ENCODE measurements at places on chromosomes 16 and 17.

- DNase-seq: peak; percentile 1
Observed at GRCh38 chr17:82933911-82934310, 94.1 kb upstream of the ZNF750 start.

GRCh38 chr17:77150196-77150595 is 9.4 kb downstream of the SEC14L1 start:
- no peak for DNase-seq

DNA sequence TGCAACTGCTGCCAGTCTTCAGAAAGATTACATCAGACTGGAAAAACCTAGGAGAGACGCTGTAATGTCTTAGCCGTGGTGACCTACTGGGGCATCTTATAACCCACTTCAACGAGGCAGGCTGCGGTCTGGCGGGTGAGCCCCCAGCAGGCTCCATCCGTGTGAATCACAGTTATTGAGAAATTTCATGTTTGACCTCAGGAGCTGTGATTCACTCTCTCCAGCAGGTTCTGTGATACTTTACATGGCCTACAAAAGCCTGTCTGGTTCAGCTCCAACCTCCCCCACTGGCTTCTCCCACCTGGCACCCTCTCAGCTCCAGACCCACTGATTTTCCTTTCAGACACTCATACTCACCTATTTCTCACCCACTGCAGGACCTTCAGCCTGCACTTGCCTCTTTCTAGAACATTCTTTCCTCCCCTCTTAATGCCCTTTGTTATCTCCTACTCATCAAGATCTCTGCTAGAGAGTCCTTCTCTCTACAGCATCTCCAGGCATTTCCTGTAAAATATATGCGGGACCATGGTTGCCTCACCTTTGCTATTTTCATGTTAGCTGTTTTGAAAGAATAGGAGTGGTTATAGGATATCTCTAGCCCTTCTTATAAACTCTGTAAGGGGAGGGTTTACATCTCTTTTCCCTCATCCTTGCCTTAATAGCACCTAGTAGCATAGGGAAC is 227.9 kb downstream of the MAF start:
- DNase-seq: no peak

DNA sequence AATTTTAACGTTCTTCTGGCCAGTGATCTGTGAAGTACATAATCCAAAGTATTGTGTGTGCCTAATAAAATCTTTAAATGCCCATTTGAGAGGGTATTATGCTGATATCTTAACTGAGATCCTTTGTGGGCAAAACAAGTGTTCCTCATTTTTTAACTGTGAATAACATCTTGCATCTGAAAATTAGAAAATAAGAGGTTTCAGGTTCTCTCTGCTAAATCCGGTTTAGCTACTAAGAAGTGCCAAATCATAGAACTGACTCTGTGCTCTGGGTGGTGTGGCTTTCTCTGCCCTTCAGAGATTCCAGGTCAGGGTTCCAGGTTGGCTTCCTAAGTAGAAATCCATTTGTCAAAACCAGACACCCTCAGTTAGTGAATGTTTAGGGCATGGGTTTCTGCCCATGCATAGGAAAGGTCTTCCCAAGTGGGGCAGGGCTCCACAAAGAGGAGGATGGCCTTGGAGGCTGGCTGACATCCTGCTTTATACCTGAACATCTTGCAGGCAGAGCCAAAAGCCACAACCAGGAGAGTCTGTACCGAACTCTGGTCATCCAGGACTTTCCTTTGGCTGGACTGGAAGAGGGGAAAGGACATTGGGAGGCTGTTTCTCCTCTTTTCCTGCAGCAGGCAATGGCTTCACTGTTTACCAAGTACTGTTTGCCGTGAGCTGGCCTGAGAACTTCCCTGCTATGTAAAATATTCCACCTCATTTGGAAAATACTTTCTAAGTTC is 8.5 kb downstream of the ALDH3A2 start:
- no peak for DNase-seq

DNA sequence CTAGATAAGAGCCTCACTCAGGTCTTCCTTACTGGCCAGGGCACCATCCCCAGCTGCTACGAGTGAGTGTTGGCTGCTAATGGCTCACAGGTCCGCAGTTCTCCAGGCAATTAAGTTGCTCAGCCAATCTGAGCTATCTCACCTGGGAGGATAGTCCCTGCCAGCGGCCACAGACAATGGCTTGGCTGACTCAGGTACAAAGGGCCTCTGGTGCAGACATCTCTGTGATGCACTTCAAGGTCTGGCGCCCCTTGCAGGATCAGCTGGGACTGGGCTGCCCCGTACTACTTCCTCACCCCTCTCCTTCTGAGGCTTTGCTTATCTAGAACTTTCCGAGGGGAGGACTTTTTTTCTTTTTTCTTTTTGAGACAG is 49.2 kb upstream of the EMP2 start:
- no peak for DNase-seq

DNA sequence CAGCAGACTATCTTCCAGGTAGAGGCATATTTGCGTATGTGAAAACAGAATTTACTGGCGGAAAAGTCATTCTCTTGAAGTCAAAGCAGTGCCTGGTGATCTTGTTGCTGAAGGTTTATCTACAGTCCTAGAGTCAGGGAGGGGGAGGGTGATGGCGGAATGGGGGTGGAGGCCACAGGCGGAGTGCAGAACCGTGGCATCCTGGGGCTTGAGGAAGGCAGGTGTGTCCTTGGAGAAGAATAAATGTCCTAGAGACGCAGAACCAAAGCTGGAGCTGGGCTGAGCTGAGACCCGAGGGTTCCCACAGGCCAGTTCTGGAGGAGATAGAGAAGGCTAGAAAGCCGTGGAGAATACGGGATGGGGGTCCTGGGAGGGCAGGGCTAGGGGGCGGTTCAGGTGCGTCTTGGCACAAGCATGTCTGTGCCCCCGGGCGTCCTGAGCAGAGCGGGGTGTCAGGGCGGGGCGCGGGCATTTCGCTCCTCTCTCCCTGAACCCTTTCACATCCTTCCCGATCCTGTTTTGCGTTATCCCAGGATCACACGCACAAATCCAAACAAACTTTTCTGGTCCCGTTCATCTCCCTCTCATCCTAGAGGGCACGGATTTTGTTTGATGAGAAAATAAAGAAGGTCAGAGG is 76.9 kb upstream of the CREBBP start:
- no peak for DNase-seq

DNA sequence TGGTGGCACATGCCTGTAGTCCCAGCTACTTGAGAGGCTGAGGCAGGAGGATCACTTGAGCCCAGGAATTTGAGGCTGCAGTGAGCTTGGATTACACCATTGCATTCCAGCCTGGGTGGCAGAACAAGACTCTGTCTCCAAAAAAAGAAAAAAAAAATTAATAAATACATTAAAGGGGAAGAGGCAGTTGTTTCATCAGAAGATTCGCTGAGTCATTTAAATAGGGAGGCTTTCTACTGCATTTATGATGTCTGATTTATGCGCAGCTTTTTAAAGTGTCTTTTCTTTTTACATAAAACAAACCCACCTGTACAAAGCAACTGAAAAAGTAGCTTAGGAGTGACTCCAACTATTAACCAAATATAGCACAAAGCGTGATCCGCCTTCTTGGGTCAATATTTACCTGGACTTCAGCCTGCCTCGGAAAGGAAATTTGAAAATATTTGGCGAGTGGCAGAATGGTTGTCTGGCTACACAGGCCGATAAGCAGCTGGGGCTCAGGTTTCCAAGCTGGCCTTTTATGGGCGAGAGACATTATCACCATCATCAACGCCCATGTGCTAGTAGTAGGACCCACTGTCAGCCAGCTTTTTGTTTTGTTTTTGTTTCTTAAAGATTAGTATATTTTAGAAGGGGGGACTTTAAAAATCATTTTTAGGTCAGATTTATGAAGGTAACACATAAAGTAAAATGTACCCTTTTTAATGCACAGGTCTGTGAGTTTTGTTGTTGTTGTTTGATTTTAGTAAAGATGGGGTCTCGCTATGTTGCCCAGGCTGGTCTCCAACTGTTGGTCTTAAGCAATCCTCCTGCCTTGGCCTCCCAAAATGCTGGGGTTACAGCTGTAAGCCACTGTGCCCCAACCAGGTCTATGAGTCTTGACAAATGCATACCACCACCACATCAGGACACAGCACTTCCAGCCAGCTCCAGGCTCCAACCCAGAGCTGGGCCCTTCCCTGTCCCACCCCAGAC is 42.5 kb upstream of the RASD1 start:
- DNase-seq: no peak

DNA sequence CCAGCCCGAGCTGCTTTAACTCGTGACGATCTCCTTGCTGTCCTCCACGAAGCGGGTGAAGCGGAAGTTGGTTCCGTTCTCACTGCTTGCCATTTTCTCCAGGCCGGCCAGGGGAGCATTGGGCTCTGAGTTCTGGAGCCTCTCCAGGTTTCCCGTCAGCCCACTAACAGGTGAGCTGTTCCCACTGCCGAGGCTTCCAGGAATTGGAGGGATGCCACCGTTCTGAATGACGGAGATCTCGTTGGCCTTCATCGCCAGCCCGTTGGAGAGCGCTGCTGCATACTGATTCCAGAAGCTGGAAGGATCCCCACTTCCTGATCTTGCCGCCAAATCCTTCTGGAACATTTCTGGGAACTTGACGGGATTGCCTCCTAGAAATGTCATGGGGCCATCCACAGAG is 14.0 kb downstream of the SALL1 start:
- DNase-seq: peak; percentile 63

DNA sequence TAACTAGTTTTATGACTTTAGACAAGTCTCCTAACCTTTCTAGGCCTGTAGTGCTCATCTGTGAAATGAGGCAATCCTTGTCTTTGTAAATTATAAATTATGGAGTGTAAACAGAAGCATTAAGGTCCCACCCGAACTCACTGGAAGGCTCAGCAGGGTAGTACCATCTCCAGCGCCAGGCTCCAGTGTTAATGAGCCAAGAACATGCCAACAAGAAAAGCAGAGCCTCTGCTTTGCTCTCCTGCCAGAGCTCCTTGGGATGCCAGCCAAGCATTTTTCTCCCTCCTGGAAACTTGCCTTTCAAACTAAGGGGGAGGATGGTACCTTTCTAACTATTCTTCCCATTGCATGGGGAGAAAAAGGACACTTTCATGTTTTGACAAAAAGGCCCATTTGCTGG is 14.9 kb downstream of the LIMD2 start:
- DNase-seq: no peak

GRCh38 chr17:68457539-68458259 is 403 bp upstream of the WIPI1 start:
- DNase-seq: peak; percentile 99

- DNase-seq: no peak
Observed at GRCh38 chr17:11610999-11611566, 12.8 kb downstream of the DNAH9 start.

GRCh38 chr17:48995304-48995973 is 1.7 kb upstream of the IGF2BP1 start:
- no peak for DNase-seq

DNA sequence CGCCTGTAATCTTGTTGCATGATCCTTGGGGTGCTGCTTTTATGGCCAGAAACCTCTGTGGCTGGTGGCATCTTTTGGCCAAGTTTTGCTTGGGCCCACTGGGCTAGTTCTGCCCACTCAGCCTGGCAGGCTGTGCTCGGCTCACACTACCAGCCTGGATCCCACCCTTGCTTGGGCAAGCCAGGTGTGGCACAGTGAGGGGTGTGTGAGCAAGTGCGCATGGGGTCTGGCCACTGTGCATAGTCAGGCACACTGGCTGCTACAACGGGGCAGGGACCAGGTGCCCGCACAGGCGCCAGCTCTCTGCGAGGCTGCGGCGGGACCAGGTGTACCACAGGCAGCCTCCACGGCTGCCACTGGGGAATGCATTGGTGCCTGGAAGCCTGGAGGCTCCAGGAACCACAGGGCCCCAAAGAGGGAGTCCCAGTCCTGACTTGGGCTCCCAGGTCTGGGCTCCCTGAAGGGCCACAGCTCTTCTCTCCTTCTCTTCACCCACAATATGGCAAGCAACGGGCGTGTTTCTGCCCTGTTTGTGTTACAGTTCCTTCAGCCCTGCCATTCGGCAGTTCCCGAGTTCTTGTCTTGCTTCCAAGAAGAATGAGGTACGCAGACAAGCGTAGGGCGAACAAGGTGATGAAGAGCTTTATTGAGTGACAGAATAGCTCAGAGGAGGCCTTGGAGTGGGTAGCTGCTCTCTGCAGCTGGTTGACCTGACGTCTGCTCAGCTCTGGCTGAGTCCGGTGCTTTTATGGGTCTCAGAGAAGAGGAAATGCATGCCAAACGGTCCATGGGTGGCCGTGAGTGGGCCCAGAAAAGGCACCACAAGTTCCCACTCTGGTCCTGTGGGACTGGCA is 26.7 kb upstream of the PRM1 start:
- DNase-seq: no peak

GRCh38 chr17:28972437-28972836 is 21.1 kb upstream of the PHF12 start:
- no peak for DNase-seq

DNA sequence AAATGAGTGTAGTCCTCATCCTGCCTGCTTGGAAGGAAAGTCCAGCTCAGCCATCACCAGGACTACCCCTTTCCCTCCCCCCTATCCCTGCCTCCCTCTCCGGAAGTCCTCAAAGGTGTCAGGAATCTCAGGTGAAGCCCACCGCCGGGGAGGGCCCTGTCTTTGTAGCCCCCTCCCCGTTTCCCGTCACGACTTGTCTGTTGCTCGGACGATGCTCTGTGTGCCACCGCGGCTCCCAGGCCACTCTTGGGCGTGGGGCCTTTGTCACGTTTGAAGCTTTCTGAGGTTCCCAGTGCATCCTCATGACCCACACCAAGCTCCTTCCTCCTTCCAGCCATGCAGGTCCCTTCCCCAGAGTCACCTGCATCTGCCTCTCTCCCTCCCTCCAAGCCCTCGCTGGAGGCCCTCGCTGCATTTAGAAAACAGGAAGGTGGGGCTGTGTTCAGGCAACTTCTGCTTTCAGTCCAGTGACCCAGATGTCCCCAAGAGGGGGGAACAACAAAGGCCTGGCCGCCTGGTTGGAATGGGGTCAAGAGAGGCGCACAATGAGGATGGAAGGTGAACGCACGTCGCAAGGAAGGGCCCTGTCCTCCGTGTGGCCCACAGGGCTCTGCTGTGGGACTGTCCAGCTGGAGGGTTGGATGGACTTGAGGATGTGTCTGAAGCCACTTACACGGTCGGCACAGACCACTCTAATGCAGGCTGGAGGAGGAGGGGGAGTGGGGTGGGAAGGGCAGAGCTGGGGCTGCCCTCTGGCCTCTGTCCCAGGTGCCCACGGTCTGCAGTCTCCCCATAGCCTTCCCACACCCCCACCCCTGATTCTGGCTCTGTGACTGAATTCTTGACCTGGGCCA is 59.9 kb downstream of the OR1D5 start:
- peak; percentile 69 for DNase-seq

DNA sequence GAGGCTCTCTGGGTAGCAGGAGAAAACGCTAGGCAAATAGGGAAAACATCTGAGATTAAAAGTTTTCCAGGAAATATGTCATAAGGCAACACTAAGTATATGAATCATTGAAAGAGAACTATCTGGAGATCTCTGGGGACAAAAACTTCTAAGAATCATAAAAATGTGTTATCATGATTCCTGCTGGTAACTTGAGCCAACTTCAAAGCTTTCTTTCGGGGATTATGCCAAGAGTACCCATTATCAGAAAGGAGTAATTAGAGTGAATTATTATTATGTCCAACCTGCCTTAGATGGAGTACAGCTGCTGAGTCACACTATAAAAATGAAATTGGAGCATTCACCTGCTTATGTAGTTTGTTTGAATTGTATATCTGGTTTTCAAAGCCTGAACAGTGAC is 488.5 kb upstream of the SOX9 start:
- DNase-seq: no peak

GRCh38 chr16:11470676-11471415 is 115.9 kb downstream of the LITAF start:
- no peak for DNase-seq

GRCh38 chr17:82316651-82317393 is 586 bp downstream of the CD7 start:
- no peak for DNase-seq

GRCh38 chr16:74431516-74431915 is 10.2 kb upstream of the CLEC18B start:
- no peak for DNase-seq

- no peak for DNase-seq
Observed at GRCh38 chr16:79261481-79261940, 339.0 kb downstream of the MAF start.

Measured in posterior cingulate gyrus (tissue), 11 donors.